GM12878 (cell line): ENCODE measurements at places on chromosomes 12 and 14. TPM values are rescaled to one million over a fixed set of nuclear protein-coding genes. Genes with fewer than 3 reads are reported as not detected.

The TMEM30B gene
- total RNA-seq: 0.10 and 0.27 TPM in 2 replicates

The SMCO2 gene
- total RNA-seq: 0.27 and 1.0 TPM in 2 replicates

The LMBR1L gene
- total RNA-seq: 22.1 and 24.9 TPM in 2 replicates

The SLCO1A2 gene
- total RNA-seq: not detected in 2 replicates

The C12orf54 gene
- total RNA-seq: 2.6 and 3.2 TPM in 2 replicates

The PROX2 gene
- total RNA-seq: 0.11 and 0.33 TPM in 2 replicates

The WNT5B gene
- total RNA-seq: 15.4 and 18.3 TPM in 2 replicates

The ZNF891 gene
- 0.74 and 0.90 TPM in 2 replicates for total RNA-seq
